ENCODE measurements at places on chromosomes 16 and 17. TPM values are rescaled to one million over a fixed set of nuclear protein-coding genes. Genes with fewer than 3 reads are reported as not detected.

The GH1 gene
- polyA plus RNA-seq: not detected

The KCNJ2 gene
- polyA plus RNA-seq: not detected

The C17orf67 gene
- polyA plus RNA-seq: 0.83 TPM

DNA sequence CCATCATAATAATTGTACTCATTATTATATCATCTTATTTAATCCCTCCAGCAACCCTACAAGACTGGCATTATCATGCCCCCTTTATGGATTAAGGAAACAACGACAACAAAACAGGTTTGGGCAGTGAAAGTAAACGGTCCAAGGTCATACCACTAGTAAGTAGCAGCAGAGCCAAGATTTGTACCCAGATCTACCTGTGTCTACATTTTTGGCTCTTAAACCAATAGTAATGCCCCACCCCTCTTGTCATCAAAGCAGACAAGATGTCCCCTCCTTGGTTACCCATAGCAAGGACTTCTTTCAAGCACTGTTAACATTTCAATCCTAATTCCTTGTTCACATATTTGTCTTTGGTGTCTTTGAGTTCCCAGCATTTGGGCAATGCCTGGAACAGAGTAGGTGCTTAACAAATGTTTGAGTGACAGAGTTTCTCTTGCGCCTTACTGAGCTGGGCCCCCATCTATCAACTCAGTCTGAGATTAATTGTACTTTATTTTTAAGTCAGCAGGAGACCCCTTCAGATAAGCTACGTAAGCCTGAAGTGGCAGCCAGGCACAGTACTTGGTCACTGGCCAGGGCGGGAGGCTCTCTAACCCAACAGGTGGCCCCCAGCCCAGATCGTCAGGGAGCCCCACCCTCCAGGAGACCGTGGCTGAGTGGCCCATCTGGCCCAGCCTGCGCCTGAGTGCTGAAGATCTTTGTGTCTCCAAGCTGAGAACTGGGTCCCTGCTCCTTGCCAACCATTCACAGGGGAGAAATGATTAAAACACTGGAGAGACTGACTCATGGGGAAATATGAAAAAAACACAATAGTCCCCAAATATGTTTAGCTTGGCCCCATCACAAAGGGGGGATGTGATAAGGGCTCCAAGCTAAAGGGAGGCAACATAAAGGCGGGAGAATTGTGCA is 75.8 kb downstream of the AXIN2 start:
- no peak overlapping the region for H3K27ac ChIP-seq
- peaks cover 5% of the 10 kb centered on the region for H3K27me3 ChIP-seq
- H3K36me3 ChIP-seq: no peaks in the 10 kb centered on the region
- no peak overlapping the region for H3K4me3 ChIP-seq

- peaks cover 15% of the 10 kb centered on the region for H3K36me3 ChIP-seq
- peaks cover 11% of the 10 kb centered on the region for H3K27me3 ChIP-seq
- peaks cover 43% of the 10 kb centered on the region for H3K4me1 ChIP-seq
These were observed 3.1 kb upstream of the PSMB10 start for GRCh38 chr16:67939507-67940445.

- DNase-seq: no peak
- H3K4me3 ChIP-seq: no peak overlapping the region
These were observed 26.3 kb downstream of the PMP22 start for GRCh38 chr17:15238676-15239422.

Data from immature natural killer cell (primary cell).